ENCODE measurements at places on chromosomes 11 and 22. TPM values are rescaled to one million over a fixed set of nuclear protein-coding genes. Genes with fewer than 3 reads are reported as not detected.

DNA sequence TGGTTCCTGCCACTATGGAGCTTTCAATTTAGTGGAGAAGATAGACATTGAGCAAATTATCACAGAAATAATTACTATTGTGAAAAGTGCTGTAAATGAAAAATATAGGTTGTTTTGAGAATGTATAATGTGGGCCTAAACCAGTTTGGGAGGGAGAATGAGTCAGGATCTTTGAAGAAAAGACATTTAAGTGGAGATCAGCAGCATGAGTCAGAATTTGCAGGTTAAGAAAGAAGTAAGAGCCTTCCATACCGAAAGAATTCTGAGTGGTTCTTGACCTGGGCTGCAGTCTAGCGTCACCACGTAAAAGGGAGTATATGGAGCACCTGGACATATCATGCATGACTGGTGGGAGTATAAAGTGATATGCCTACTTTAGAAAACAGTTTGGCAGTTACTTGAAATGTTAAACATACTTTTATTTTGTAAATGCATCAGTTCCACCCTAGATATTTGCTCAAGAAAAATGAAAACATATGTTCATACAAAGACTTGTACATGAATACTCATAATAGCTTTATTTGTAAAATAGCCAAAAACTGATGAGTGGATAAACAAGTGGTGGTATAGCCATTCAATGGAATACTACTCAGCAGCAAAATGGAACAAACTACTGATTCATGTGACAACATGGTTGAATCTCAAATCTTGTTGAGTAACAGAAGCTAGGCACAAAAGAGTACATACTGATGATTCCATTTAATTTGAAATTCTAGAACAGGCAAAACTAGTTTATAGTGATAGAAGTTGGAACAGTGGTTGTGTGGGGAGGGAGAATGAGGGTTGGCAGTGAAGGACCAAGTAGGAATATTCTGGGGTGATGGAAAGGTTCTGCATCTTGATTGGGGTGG is 99.2 kb downstream of the STIM1 start:
- DNase-seq, result no peak

- DNase-seq, result no peak
Observed at GRCh38 chr11:126123686-126124085, 61.0 kb upstream of the CDON start.

- no peak for DNase-seq
Observed at GRCh38 chr22:20648306-20648903, 125.5 kb upstream of the SERPIND1 start.

- no peak for DNase-seq
Observed at GRCh38 chr11:123253911-123254310, 58.9 kb upstream of the CLMP start.

GRCh38 chr22:38238519-38239071 is 34.2 kb downstream of the TMEM184B start:
- DNase-seq, result peak; percentile 60

The EHF gene
- polyA plus RNA-seq, result 0.13 TPM

The TNNT3 gene
- 0.22 TPM for polyA plus RNA-seq

DNA sequence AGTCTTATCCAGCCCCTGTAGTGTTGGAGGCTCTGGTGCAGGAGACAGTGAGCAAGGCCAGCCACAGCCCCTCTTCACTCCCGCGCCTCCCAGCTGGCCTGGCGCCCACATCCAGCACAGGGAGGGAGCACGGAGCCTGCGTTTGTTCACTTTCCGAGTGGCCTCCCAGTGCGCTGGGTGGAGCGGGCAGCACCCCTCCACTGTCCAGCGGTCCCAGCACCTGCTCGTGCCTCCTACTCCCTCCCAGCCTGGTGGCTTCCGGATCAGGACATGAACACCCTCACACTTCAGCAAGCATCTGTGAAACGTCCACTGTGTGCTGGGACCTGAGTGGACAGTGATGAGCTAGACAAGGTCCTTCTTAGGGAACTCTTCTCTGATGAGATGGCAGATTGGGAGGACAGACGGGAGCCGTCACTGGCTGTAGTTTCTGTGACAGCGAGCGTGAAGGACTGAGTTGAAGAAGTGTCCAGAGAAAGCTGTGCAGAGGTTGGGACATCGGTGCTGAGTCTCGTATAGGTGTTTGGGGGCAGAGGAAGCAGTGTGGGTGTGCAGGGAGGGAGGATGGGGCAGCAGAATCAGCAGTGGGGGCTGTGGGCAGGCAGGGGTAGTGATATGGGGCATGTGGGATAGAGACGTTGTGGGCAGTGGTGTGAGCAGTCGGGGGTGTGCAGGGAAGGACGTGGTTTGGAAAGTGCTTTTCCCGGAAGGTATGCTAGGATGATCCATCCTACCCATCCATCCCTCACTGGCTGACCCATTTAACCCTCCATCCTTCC is 256.8 kb downstream of the TBC1D22A start:
- peak; percentile 82 for DNase-seq

DNA sequence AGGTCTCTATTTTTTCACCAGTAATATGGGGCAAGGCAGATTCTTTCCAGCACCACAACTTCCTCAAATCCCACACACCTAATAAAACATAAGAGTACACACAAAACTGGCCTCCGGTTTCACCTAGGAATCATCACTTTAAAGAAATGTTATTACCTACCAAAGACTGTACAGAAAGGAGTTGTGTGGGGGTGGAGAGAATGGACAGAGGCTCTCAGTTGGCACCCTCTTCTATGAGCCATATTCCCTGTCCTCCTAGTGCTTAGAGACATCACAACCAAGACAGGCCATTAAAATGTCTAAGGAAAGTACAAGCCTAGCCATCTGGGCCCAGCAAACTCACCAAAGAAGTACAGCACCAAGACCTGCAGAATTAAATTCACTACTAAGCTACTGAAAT is 56.1 kb downstream of the RBFOX2 start:
- no peak for DNase-seq

The RAG2 gene
- not detected for polyA plus RNA-seq

The LMO1 gene
- polyA plus RNA-seq, result 0.18 TPM

GRCh38 chr11:37394236-37394870 is 796.3 kb upstream of the RAG2 start:
- DNase-seq, result no peak

GRCh38 chr11:613369-613968 is 2.3 kb downstream of the IRF7 start:
- DNase-seq, result peak; percentile 59

Measured in ovary (tissue), 10 donors.